GM23248 (cell line): ENCODE measurements at places on chromosomes 3 and 15.
A peak's percentile ranks its signal among the peaks of the same experiment; 100 is the strongest.

- DNase-seq, result no peak
Observed at GRCh38 chr3:54159917-54160316, 37.6 kb downstream of the CACNA2D3 start.

- DNase-seq, result peak; percentile 1
Observed at GRCh38 chr15:47326410-47327333, 390.6 kb upstream of the SEMA6D start.

GRCh38 chr3:150303768-150304167, 104.3 kb upstream of the TSC22D2 start:
- no peak for DNase-seq

DNA sequence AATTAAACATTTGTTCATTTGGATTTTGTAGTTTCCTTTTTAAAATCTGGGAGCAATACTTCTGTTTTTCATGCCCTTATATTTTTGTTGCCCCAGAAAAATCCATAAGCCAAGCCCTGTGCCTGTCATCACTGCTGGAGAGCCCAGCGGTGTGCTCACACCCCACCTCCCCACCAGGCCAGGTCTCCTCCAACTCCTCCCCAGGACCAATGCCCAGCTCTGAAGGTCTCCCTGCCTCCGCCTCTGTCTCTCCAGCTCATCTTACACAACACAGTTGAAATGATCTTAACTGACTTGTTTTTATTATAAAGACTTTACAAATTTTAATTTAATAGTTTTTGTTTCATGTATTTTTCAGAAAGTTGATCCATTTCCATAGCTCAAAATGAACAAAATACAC, 66.4 kb downstream of the RHCG start:
- no peak for DNase-seq

GRCh38 chr15:77607894-77608261, 24.8 kb downstream of the LINGO1 start:
- DNase-seq, result no peak
